Spleen (tissue), 13 donors: ENCODE measurements at places on chromosomes 5 and 9. TPM values are rescaled to one million over a fixed set of nuclear protein-coding genes. Genes with fewer than 3 reads are reported as not detected.

DNA sequence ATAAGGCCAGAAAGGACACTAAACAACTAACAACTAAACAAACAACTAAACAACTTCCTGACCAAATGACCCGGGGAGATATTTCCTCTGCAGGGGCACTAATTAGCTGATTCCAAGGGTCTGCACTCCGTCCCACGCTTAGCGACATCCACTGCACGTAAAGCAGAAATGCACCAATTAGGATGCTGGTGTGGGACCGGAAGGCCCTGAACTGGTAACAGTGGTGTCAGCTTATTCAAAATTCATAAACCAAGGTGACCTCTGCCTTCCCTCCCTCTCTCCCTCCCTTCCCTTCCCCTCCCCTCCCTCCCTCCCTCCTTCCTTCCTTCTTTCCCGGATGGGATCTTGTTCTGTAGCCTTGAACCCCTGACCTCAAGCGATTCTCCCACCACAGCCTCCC is 9.6 kb downstream of the RASGEF1C start:
- DNase-seq, result no peak
- H3K36me3 ChIP-seq, result no peaks in the 10 kb centered on the region
- no peak overlapping the region for H3K27ac ChIP-seq
- H3K4me3 ChIP-seq, result no peak overlapping the region
- no peaks in the 10 kb centered on the region for H3K4me1 ChIP-seq

DNA sequence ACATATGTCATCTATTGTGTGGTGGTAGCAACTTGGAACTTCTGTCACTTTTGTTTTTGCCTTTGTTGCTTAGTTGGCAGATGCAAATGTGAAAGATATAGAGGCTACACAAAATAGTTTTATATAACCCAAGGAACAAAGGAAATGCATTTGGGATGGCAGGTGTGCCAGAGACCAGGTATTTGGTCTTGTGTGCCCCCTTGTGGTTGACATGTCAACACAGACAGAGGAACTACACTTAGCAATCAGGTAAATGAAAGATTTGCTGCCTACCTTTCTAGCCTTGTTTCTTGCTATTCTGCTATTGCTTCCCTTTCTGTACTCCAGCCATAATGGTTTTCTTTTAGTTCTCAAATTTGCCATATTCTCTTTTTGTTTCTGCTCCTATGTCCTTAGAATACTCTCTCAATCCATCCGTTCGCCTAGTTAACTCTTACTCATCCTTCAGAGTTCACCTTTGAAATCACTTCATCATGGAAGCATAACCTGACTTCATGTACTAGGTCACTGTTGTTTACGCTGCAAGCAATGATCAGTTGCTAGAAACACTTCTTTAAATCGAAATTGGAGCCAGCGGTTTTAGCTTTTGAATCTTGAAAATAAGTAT is 119.5 kb downstream of the TRPM3 start:
- no peak for DNase-seq
- H3K27ac ChIP-seq, result no peak overlapping the region
- no peaks in the 10 kb centered on the region for H3K36me3 ChIP-seq
- no peak overlapping the region for H3K4me3 ChIP-seq
- H3K4me1 ChIP-seq, result no peaks in the 10 kb centered on the region

Gene SCGB3A2
- total RNA-seq, result not detected

DNA sequence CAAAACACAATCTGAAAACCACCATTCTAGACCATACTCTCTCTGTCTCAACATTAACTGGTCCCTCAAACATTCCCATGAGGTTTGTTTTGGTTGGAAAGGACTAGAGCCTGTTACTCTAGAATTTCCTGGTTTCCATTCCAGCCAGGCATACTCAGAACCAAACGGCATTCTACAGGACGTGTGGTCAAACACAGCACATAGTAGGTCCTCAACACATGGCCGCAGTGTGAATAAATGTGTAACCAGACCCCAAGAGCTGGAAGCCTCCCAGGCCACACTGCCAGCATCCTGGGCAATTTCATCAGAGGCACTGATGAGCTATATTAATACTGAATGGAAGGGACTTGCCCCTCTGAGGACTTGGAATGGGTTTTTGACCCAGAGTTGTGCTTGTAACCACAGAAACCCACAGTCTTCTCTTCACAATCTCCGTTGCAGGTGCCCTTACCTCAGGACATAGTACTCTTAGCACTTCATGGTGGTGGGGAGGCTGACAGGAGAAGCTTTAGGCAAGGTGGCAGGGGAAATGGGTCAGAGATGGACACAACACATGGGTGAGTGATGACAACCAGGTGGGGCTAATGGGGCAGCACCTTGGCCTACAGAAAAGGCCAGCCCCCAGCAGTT is 66.0 kb downstream of the ZNF366 start:
- H3K27me3 ChIP-seq, result no peaks in the 10 kb centered on the region
- H3K4me3 ChIP-seq, result no peak overlapping the region

GRCh38 chr5:147461915-147462314 is 48.0 kb downstream of the DPYSL3 start:
- no peak overlapping the region for H3K4me3 ChIP-seq
- no peaks in the 10 kb centered on the region for H3K4me1 ChIP-seq
- no peak overlapping the region for H3K27ac ChIP-seq
- no peaks in the 10 kb centered on the region for H3K27me3 ChIP-seq

- no peak overlapping the region for H3K27ac ChIP-seq
- DNase-seq, result no peak
- no peaks in the 10 kb centered on the region for H3K4me1 ChIP-seq
- H3K4me3 ChIP-seq, result no peak overlapping the region
Observed at GRCh38 chr5:124342027-124342471, 404.4 kb downstream of the ZNF608 start.

DNA sequence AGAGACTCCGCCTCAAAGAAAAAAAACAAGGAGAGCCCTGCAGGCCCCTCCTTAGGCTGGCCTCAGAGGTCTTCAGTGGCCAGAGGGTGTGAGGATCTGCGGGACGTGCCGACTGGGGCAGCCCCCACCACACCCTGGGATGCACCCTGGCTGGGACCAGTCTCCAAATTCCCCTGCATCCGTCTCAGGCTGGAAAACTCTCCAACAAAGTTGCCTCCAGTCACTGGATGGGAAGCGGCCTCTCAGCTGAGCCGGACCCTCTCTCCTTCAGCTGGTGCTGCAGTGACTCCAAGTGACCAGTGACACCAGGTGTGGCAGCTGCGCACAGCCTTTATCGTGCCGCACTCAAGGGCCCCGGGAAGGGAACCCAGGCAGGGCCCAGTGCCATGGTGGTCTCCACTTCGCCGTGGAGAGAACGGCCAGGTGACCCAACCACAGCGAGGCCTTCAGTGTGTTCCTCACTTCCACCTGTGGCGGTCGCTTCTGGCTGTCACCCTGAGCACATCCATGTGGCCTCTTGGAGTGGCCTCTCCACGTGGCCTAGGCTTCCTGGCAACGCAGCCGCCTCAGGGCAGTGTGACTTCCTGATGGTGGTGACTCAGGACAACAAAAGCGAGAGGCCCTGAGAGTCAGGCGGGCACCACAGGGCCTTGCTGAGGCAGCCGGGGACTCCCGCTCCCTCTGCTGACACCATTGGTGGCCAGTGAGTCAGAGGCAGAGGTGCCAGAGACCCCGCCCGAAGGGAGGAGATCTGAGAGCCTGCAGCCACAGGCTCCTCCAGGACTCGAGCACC is 19.3 kb upstream of the CAMSAP1 start:
- peak; percentile 83 for DNase-seq
- no peaks in the 10 kb centered on the region for H3K27me3 ChIP-seq
- peak overlapping the region; percentile 18 for H3K27ac ChIP-seq
- H3K36me3 ChIP-seq, result peaks cover 22% of the 10 kb centered on the region

DNA sequence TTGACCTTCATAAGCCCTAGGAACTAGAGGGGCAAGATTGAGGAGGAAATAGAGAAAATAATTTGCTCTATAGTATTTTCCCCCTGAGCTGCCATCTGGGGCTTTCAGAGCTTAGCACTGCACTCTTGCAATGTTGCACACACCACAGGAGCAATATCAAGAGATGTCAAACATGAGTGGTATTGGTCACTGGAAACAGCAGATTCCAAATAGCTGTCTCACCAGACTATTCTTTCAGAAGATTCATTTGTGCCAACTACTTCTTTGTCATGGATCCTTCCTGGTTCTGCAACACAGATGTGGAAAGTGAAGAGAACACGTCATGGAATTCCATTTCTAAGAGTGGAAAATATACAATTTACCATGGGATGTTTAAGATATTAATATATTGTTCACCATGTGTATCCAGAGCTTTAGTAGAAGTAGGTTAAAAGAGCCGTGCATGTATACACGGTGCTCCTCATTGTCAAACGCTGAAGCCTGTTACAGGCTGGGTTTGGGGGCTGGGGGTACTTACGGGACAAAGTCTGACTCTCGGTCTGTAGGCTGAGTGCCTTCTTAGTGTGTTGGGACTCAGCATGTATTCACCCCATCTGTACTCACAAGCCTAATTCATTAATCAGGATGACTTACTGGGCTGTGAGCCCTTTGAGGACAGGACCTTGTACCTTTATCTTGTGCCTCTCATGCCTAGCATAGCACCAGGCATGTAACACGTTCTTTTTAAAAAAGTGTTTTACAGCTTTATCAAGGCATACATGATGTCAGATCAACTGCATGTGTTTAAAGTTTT is 31.4 kb upstream of the GDNF start:
- H3K4me1 ChIP-seq, result no peaks in the 10 kb centered on the region
- no peak for DNase-seq
- H3K36me3 ChIP-seq, result no peaks in the 10 kb centered on the region
- H3K27ac ChIP-seq, result no peak overlapping the region
- H3K4me3 ChIP-seq, result no peak overlapping the region

- H3K36me3 ChIP-seq, result no peaks in the 10 kb centered on the region
- H3K4me1 ChIP-seq, result peaks cover 57% of the 10 kb centered on the region
- no peaks in the 10 kb centered on the region for H3K27me3 ChIP-seq
- no peak for DNase-seq
Observed at GRCh38 chr9:76651119-76651705, 113.0 kb upstream of the PCA3 start.

- no peak for DNase-seq
- H3K36me3 ChIP-seq, result no peaks in the 10 kb centered on the region
- H3K4me1 ChIP-seq, result peaks cover 63% of the 10 kb centered on the region
- peak overlapping the region; percentile 89 for H3K4me3 ChIP-seq
- H3K27ac ChIP-seq, result peak overlapping the region; percentile 95
Observed at GRCh38 chr9:111632060-111632459, 926 bp downstream of the DNAJC25 start.

DNA sequence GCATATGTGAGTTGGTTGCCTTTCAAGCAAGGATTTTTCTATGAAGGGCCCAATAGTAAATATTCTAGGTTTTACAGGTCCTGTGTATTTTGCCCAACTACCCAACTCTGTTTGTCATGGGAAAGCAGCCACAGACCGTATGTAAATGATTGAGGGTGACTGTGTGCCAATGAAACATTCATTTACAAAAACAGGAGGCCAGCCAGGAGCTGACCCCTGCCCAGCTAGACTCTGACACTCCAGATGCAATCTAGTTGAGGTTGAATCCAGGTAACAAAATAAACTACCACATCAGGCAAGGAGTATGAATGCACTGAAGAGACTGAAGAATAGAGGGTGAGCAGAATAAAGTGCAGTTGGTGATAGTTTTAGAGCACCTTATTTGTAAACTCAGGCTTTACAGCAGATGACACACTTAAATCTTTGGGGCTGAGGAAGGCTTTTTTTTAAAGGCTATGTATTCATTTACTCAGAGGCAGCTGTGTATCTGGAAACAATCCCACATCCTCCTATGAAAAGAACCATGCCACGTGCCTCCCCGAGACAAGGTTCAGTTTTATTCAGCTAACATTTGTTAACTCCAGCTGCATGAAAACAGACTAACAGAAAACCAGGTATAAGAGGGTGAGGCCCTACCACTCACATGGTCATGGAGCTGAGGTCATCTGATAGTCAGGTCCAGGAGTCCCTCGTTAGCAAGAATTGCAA is 60.7 kb downstream of the SLC1A1 start:
- no peak for DNase-seq
- no peaks in the 10 kb centered on the region for H3K4me1 ChIP-seq
- H3K36me3 ChIP-seq, result no peaks in the 10 kb centered on the region
- no peak overlapping the region for H3K4me3 ChIP-seq
- no peak overlapping the region for H3K27ac ChIP-seq

GRCh38 chr5:84438456-84438855 is 53.8 kb upstream of the EDIL3 start:
- H3K4me1 ChIP-seq, result no peaks in the 10 kb centered on the region
- no peaks in the 10 kb centered on the region for H3K27me3 ChIP-seq
- H3K27ac ChIP-seq, result no peak overlapping the region

- H3K27me3 ChIP-seq, result no peaks in the 10 kb centered on the region
- DNase-seq, result no peak
- no peaks in the 10 kb centered on the region for H3K4me1 ChIP-seq
- H3K4me3 ChIP-seq, result no peak overlapping the region
- no peak overlapping the region for H3K27ac ChIP-seq
Observed at GRCh38 chr9:109381011-109381729, 60.3 kb upstream of the EPB41L4B start.

- peak; percentile 18 for DNase-seq
- H3K27me3 ChIP-seq, result no peaks in the 10 kb centered on the region
- H3K27ac ChIP-seq, result no peak overlapping the region
- peaks cover 50% of the 10 kb centered on the region for H3K36me3 ChIP-seq
Observed at GRCh38 chr5:175701797-175702196, 43.9 kb downstream of the HRH2 start.

Gene NIPAL4
- 0.73 TPM for total RNA-seq

GRCh38 chr5:89396278-89396954 is 513.4 kb upstream of the MEF2C start:
- no peaks in the 10 kb centered on the region for H3K27me3 ChIP-seq
- H3K27ac ChIP-seq, result peak overlapping the region; percentile 85
- H3K4me3 ChIP-seq, result no peak overlapping the region
- peaks cover 31% of the 10 kb centered on the region for H3K4me1 ChIP-seq
- DNase-seq, result no peak
- H3K36me3 ChIP-seq, result no peaks in the 10 kb centered on the region

Gene ARL15
- total RNA-seq, result 39.1 TPM

DNA sequence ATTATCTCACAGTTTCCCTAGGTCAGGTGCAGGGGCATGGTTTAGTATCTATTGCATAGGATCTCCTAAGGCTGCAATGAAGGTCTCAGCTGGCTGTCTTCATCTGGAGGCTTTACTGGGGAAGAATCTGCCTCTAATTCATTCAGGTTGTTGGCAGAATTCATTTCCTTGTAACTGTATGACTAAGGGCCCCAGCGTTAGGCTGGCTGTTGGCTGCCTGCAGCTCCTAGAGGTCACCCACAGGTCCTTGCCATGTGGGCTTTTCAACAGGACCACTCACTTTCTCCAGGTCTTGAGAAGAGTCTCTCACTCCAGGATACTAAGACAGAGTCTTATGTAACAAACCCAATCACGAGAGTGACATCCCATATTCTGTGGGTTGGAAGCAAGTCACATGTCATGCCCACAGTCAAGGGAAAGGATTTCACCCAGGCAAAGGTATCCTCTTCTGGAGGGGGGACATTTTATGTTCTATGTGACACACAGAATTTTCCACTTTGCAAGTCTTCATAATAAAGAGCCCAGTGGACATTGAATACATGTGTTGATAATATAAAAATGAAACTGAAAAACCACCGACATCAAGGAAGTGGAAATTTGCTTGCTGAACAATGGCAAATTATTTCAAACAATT is 38.2 kb downstream of the HMHB1 start:
- H3K4me1 ChIP-seq, result no peaks in the 10 kb centered on the region
- H3K4me3 ChIP-seq, result no peak overlapping the region
- no peaks in the 10 kb centered on the region for H3K27me3 ChIP-seq
- H3K36me3 ChIP-seq, result no peaks in the 10 kb centered on the region

GRCh38 chr5:43619380-43619779 is 16.4 kb downstream of the NNT start:
- DNase-seq, result no peak
- H3K4me3 ChIP-seq, result no peak overlapping the region
- no peak overlapping the region for H3K27ac ChIP-seq

GRCh38 chr9:136026266-136026942 is 65.2 kb upstream of the UBAC1 start:
- DNase-seq, result no peak
- H3K27me3 ChIP-seq, result no peaks in the 10 kb centered on the region
- no peaks in the 10 kb centered on the region for H3K36me3 ChIP-seq
- H3K4me3 ChIP-seq, result no peak overlapping the region
- peaks cover 33% of the 10 kb centered on the region for H3K4me1 ChIP-seq
- H3K27ac ChIP-seq, result no peak overlapping the region
